ENCODE measurements at places on chromosomes 5 and 9.

GRCh38 chr5:65072850-65073249 lies 304.1 kb downstream of the CWC27 start:
- DNase-seq, result no peak

GRCh38 chr5:157486221-157486681 lies 26.2 kb downstream of the NIPAL4 start:
- no peak for DNase-seq

- peak; percentile 72 for DNase-seq
These were observed 628 bp downstream of the ATOSB start for GRCh38 chr9:35114840-35115628.

GRCh38 chr9:79120533-79120932 lies 451.2 kb upstream of the TLE4 start:
- no peak for DNase-seq

DNA sequence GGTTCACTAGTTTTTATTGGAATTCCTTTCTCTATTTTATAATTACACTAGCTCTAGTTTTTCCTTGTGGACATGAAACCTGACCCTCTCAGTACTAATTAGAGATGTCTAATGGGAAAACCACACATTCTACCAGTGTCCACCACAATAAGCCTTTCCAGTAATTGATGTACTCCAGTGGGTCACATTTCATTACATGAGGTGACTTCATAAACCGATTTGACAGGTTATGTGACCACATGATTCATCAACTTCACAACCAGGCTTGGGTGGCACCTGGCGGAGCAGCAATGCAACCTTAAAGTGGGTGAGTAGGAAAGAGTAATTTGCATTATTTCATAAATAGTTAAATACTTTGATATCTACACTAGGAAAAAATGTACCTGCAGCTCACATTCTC lies 284.2 kb upstream of the ADAMTS16 start:
- no peak for DNase-seq

GRCh38 chr5:112975721-112976431 lies 722 bp upstream of the DCP2 start:
- no peak for DNase-seq

- DNase-seq, result no peak
These were observed 73.9 kb downstream of the WNK2 start for GRCh38 chr9:93257808-93258331.

DNA sequence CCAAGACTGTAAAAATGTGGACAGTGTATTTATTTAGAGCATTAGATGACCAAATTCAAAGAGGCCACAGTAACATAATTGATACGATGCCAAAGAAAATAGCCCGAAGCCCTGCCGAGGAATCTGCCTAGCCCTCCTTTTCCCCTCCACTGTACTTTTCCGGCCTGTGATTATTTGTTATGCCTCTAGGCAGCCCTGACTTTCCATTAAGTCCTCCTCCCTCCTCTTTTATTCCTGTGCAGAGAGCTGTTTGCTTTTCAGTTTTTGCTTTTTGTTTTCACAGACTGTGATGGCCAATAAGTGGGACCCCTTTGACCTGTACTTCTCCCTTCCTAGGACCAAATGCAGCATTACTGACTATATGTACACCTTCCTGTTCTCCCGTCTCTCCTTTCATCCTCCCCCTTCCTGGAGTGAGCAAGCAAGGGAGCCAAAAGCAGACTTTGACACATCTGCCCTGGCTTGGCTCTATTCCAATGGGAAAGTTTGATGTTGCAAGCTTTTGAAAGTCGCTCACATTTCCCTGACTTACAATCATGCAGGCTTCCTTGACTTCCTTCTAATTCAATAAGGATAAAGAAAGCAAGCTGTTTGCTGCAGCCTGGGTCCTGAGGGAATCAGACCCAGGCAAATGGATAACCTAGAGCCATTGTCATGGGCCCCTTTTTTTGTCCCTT lies 76.1 kb downstream of the NREP start:
- peak; percentile 97 for DNase-seq

- no peak for DNase-seq
These were observed 83.5 kb upstream of the BOD1 start for GRCh38 chr5:173699966-173700365.

GRCh38 chr5:167982-168660 lies 23.2 kb upstream of the LRRC14B start:
- peak; percentile 99 for DNase-seq

- DNase-seq, result no peak
These were observed 143.2 kb upstream of the PCA3 start for GRCh38 chr9:76620996-76621395.

DNA sequence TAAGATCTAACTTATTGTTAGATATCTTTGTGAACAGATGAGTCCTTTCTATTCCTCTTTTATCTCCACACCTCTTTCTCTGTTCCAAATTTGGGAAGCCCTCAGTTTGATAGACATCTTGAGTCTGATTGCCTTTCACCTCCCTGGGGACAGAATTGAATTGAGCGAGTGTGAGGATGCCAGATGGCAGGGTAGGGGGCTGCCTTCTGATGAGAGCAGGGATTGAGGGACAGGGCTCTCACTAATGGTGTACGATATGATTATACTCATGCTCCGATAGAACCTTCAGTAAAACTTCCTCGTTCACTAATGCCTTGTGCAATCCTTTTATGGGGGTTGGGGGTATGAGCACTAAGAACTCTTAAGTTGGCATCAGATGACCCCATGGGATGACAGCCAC lies 172.1 kb upstream of the DAP start:
- no peak for DNase-seq

DNA sequence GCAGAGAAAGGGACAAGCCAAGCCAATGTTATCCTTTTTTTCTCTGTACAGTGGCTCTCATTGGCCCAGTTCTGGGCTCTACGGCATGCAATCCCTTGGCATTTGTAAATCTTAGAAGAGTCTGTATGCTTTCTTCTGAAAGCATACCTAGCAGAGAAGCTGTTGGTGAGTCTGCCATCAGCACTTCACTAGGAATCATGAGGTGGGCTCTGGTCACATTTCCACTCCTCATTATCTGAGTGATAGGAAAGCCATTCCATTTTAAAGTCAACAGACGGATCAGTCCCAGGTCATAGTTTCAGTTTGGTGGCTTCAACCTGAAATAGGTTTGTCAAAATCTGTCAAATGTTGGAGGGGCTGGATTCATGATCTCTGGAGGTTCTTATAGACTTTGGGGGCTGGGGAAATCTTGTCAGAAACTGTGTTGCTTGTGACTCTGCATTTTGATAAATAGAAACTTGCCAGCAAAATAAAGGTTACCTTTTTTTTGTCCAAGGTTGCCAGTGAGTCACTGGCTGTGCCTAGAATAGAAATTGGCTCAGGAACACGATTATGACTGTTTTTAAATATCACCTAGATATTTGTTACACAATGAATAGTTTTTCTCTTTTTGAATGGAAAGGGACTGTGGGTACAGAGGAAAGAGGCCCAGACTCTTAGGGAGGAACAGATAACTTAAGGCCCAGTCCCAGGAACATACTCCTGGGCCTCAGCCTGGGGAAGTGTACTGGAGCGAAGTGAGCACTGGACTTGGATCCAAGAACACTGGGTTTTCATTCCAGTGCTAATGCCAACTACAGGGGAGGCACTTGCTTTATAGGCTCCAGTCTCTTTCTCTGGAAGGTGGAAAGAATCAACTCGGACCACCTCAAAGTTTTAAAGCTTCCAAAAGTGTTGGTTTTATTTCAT lies 183.1 kb downstream of the NMUR2 start:
- DNase-seq, result no peak

- peak; percentile 99 for DNase-seq
These were observed 17.1 kb downstream of the SCAI start for GRCh38 chr9:125126019-125126746.

DNA sequence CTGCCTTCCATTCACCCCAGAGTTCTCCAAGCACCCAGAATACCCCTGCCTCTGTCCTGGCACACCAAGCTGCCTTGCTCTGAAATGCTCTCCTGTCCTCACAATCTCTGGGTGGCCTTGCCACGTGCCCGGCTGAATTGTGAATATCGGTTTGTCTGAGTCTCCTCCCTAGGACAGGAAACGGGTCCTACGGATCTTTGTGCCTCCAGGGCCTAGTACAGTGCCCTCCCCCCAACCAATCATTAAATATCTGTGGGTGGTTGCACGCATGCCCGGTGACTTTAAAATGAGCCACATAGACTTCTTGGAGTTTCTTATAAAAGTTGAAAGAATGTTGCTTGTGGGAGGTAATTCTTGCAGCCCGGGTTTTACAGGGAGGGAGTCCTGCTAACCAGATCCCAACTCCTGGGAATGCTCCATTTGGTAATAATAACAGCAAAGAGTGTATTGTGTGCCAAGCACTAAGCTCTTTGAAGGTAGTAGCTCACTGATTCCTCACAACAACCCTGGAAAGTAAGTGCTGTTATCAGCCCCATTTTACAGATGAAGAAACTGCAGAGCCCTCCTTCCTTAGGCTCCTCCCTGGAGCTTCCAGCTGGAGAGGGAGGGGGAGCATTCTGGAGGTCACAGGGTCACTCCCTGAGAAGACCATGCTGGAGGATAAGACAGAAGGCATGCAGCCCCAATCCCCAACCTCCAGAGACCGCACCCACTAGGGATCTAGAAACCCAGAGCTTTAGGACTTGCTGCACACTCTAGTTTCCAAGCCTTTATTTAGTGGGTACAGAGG lies 23.4 kb downstream of the URM1 start:
- DNase-seq, result peak; percentile 59

GRCh38 chr5:140342896-140343295 lies 3.5 kb downstream of the HBEGF start:
- no peak for DNase-seq

DNA sequence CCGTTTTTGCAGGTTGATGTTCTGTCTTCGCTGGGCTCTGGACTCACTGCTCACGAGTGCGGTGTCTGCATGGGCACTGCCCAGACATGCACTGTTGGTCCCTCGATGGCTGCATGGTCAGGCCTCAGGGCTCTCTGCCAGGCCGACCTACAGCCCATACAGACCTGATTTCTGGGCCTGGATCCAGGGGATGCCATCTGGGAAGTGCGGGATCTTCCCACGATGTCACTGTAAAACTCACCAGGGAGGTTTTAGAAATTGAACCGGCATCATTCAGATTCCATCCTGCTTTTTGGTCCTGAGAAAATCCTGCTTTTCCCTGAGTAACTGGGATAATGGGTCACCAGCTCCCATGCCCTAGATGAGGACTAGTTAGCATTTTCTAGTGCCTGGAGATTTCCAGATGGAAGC lies 9.1 kb downstream of the S1PR3 start:
- DNase-seq, result peak; percentile 46

DNA sequence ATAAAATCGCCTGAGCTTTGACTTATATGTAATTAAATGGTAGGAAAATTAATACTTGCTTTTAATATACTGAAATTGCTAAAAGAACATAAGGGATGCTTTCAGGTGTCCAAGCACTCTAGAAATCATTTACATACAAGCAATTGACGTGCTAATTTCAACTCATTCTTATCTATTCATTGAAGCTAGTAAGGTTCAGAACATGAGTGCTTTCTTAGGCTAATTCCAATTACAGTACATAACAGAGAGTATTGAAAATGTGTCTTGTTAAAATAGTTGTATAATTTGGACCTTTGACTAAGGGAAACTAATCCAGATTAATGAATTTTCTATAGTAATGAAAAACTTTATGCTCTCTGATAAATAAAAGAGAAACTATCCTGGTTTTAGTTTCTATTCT lies 1016.4 kb upstream of the TYRP1 start:
- DNase-seq, result no peak

- DNase-seq, result no peak
These were observed 12.8 kb downstream of the OR1K1 start for GRCh38 chr9:122812736-122813135.

DNA sequence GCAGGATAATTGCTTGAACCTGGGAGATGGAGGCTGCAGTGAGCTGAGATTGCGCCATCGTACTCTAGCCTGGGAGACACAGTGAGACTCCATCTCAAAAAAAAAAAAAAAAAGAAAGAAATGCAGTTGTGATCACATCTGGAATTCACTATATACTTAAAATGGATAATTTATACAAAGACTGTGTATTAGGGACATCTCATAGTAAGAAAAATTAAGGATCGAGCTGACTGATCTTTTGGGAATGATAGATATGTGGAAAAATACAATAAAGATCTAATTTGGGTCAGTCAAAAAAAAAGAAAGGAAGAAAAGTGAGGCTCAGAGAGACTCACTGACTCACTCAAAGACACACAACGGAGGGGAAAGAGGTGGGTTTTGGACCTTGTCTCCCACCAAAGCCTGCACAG lies 73.2 kb upstream of the STXBP1 start:
- DNase-seq, result peak; percentile 91

DNA sequence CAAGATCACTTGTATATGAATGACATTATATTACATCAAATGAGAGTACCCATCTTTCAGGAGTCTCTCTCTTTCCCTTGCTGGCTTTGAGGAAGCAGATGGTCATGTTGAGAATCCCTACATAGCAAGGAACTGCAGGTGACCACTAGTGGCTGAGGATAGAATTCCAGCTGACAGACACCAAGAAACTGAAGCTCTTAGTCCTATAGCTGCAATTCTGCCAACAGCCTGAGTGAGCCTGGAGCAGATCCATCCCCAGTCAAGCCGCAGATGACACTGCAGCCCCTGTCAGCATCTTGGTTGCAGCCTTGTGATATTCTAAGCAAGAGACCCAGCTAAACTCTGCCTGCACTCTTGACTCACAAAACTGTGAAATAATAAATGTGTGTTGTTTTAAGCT lies 531.5 kb downstream of the CSNK1G3 start:
- DNase-seq, result peak; percentile 2

DNA sequence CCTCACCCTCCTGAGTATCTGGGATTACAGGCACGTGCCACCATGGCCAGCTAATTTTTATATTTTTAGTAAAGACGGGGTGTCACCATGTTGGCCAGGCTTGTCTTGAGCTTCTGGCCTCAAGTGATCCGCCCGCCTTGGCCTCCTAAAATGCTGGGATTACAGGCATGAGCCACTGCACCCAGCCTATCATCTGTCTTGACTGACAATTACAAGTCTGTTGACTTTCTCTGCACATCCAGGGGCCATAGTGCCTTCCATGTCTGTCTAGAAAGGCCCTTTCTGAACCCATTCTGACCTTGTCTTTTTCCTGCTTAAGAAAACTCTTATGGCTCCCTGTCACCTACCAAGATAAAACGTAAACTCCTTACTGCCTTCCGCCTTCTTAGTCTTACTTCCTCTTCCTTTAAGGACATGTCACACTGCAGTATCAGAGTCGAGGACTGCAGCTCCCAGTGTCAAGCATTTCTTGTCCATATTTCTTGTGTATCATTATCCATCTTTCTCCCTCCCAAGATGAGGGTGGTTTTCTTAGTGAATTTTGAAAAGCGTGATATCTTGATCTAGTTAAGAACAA lies 49.9 kb upstream of the SHB start:
- DNase-seq, result no peak

GRCh38 chr5:136162008-136162407 lies 29.4 kb downstream of the SMAD5 start:
- DNase-seq, result peak; percentile 6

GRCh38 chr5:78972654-78973428 lies 12.3 kb downstream of the ARSB start:
- peak; percentile 76 for DNase-seq

- no peak for DNase-seq
These were observed 9.0 kb downstream of the BRD9 start for GRCh38 chr5:883475-884181.
